ENCODE measurements at places on chromosomes 1 and 21.

- DNase-seq: no peak
These were observed 8.7 kb downstream of the CD247 start for GRCh38 chr1:167509587-167509986.

- no peak for DNase-seq
These were observed 39.3 kb downstream of the POFUT2 start for GRCh38 chr21:45248301-45248892.

- no peak for DNase-seq
These were observed 135.0 kb upstream of the KCNE2 start for GRCh38 chr21:34228792-34229191.

GRCh38 chr1:113399062-113399583 is 8.8 kb downstream of the MAGI3 start:
- DNase-seq: no peak

GRCh38 chr1:11653861-11654136 is 430 bp downstream of the FBXO2 start:
- DNase-seq: no peak

DNA sequence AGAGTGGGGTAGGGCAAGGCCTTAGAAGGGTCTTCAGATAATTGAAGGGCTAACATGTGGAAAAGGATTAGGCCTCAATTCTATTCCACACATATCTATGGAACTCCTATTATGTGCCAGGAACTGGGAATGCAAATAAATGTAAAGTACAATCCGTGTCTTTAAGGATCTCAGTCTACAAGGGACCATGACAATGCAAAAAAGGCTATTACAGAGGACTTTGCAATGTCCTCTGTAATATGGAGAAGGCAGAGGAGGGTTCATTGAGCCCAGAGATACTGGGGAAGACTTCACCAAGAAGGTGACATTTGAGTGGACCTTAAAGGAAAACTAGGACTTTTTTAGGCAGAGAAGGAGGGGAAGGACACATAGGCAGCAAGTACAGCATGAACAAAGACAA is 4.5 kb upstream of the SCMH1 start:
- DNase-seq: no peak
